ENCODE measurements at places on chromosomes 7 and 10.

DNA sequence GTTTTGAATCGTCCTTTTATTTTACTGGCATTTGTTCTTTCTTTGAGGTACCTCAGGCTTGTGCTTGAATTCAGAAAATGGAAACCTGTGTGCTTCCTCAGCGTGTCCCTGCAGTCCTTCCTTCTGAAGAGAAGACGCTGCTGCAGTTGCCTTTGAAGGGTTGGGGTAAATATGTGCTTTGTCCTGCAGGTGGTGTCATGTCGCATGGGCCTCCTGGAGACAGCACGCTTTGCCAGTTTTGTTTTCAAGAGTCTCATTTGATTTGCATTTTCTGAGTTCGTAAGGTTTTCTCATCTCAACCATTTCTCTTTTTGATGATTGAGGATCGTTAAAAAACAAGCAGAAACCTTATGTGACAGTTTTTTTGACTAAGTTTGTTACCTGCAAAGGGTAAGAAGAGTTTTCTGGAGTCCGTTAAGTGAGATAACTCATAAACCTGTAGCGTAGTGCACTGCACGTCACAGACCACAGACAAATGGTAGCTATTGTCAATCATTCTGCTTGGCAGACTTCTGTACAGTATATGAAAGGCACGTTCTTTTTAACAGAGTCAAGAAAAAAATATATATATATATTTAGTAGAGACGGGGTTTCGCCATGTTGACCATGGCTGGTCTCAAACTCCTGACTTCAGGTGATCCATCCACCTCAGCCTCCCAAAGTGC is 57.0 kb downstream of the CDC123 start:
- DNase-seq = peak; percentile 37

GRCh38 chr10:133179651-133180050 is 19.6 kb downstream of the KNDC1 start:
- DNase-seq = no peak

DNA sequence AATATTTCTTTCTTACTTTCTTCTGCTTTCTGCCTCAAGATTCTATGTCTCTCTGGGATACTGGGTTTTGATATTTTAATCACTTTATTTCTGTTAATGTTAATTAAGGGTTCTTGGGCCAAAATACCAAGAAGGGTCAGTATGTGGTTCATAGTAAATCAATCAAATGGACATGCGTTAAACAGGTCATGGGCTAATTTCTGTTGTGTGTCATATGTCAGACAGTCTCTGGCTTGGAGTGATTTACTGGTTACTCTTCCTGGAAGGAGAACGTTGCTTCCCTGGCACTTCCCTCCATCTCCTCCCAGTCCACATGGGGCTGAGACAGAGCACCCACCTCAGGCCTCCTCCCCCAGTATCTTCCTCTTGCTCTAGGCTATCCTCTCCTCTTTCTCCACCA is 489.1 kb downstream of the SUGCT start:
- no peak for DNase-seq

- no peak for DNase-seq
Observed at GRCh38 chr7:79199961-79200360, 253.5 kb downstream of the MAGI2 start.

GRCh38 chr7:54788664-54789063 is 29.7 kb upstream of the SEC61G start:
- peak; percentile 27 for DNase-seq

DNA sequence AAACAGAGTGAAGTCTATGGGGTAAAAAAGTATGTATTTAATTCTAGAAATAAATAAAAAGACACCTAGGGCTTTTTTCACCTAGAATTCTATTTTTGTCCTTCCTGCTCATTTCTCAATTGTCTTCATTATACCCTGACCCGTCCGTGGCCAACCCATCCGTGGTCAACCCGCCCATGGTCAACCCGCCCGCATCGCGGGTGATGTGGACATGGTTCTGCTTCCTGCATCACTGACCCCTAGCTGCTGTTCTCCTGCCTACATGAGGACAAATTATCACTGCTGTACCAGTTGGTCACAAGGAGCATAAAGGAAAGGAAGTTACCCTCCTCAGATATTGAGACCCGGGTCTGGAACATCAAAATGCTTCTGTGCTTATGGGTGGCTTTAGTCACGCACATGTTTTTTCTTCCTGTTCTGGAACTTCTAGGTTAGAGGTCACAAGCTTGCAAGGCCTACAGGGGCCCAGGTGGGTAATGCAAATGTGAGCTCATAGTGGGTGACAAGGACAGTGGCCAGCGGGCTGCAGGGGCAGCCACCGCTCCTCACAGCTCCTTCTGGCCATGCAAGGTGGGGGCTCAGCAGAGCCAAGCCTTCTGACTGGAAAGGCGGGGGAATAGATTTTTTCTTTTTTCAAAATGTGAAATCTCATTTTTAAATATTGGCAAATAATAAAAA is 15.5 kb downstream of the CAMK2G start:
- no peak for DNase-seq

GRCh38 chr7:18352339-18353255 is 143.0 kb upstream of the HDAC9 start:
- peak; percentile 63 for DNase-seq

GRCh38 chr7:28509251-28510025 is 97.1 kb downstream of the CREB5 start:
- DNase-seq = peak; percentile 95

- DNase-seq = peak; percentile 49
Observed at GRCh38 chr10:690372-691161, 1.1 kb upstream of the DIP2C start.

- no peak for DNase-seq
Observed at GRCh38 chr10:70685455-70685911, 13.2 kb downstream of the ADAMTS14 start.

DNA sequence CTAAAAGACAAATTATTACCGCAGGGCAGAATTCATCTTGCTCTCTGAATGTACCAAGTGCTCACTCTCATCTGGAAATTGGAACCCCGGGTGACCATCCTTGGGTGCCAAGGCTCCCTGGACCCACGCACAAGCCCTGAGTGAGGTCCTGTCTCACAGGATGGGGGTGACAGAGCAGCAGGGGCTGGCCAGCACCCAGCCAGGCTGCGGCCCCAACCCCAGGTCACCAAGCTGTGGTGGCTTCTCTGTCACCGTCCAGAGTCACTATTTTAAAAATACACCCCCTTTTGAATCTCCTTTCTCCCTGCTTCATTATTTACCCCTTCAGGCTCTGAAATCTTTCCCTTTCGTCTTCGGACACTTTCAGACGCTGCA is 148.6 kb downstream of the PRKAG2 start:
- DNase-seq = no peak

DNA sequence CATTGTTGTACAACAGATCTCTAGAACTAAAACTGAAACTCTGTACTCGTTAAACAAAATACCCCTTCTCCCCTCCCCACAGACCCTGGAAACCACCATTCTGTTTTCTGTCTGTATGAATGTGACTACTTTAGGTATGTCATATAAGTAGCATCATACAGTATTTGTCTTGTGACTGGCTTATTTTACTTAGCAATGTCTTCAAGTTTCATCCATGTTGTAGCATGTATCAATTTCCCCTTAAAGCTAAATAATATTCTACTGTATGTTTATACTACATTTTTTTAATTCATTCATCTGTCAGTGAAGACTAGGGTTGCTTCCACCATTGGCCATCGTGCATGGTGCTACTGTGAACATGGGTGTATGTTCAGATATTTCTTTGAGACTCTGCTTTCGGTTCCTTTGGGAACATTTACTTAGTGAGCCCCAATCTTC is 71.2 kb upstream of the RPA3 start:
- no peak for DNase-seq

- DNase-seq = peak; percentile 78
Observed at GRCh38 chr10:99619090-99619800, 994 bp downstream of the SLC25A28 start.

GRCh38 chr7:134891696-134892678 is 94.3 kb upstream of the AGBL3 start:
- DNase-seq = no peak

- DNase-seq = no peak
Observed at GRCh38 chr10:99766302-99766681, 16.1 kb upstream of the ABCC2 start.

GRCh38 chr7:113131367-113131766 is 13.0 kb upstream of the SMIM30 start:
- DNase-seq = no peak

GRCh38 chr7:132723506-132724081 is 147.3 kb upstream of the PLXNA4 start:
- DNase-seq = no peak

GRCh38 chr10:56622335-56622973 is 261.4 kb upstream of the ZWINT start:
- DNase-seq = no peak

- DNase-seq = no peak
Observed at GRCh38 chr10:27643301-27643700, 102.3 kb downstream of the MKX start.

DNA sequence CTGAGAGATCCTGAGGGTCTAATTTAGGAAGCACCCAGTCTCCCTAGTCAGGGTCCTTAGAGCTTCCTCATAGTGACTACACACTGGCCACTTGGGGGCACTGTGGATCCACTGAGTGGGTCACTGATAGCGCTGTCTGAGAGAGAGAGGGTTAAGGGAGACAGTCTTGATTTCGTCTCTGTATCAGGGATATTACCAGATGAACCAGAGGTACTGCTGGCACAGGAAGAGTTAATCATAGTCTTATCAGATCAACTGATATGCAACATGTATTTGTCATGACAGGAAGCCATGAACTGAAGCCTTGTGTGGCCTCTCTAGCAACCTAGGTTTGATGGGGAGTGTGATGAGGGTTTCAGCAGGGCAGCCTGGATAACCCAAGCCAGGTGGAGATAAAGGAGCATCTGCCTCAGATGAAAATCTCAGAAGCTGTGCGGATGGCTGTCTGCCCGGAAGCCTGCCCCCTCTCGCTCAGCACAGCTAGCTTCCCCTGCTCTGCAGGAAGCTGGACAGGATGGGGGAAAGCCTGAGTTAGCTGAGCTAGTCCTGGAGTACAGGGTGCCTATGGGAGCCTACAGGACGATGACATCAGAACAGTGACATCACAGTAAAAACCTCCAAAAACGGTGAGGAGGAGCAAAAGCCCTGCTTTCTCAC is 214.0 kb upstream of the PRSS1 start:
- peak; percentile 93 for DNase-seq

DNA sequence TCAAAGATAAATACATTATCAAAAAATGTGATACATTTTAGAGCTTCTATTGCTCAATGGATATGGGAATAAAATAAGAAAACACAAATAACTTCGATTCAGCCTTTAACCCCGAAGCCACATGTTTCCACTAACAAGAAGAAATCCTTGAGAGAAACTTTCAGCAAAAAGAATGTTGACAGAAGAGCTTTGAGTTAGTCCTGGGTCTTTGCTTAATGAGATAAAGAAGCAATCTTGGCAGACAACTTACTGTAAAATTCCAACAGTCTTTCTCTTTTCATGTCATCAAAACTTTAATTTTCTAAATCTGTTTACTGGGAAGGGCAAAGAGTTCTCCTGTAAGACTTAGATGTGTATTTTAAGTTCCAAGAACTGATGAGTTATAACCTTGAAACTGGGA is 810.2 kb downstream of the CNTNAP2 start:
- no peak for DNase-seq

GRCh38 chr10:44977287-44978212 is 1.1 kb downstream of the DEPP1 start:
- DNase-seq = no peak

GRCh38 chr10:86177537-86178155 is 188.9 kb downstream of the GRID1 start:
- DNase-seq = no peak

DNA sequence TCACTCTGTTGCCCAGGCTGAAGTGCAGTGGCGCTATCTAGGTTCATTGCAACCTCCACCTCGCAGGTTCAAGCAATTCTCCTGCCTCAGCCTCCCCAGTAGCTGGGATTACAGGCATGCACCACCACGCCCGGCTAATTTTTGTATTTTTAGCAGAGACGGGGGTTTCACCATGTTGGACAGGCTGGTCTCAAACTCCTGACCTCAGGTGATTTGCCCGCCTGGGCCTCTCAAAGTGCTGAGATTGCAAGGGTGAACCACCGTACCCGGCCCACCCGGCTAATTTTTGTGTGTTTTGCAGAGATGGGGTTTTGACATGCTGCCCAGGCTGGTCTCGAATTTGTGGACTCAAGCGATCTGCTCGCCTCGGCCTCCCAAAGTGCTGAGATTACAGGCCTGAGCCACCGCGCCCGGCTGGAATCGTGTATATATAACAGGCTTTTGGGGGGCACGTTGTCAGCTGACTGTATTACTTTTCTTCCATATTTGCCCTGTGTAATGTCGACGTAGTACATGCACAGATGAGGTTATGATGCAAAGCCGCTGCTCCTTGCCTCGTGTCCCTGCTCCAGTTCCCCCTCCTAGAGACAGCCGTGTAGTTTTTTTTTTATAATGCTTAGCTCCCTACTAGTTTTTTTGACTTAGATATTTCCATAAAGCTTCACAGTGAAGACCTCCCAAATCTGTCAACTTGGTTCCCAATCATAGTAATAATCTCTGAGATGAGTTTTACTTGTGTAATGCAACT is 883 bp upstream of the TRA2A start:
- DNase-seq = no peak

DNA sequence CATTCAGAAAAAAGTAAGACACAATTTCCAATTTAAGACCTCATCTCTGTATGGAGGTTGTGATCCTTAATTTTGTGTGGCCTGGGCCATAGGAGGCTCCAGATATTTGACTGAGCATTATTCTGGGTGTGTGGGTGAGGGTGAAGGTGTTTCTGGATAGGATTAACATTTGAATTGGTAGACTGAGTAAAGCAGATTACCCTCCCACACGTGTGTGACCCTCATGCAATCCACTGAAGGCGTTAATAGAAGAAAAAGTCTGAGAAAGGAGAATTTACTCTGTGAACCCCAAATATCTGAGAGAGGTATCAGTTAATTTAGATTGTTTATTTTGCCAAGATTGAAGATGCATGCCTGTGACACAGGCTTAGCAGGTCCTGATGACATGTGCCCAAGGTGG is 328.0 kb upstream of the POT1 start:
- no peak for DNase-seq

GRCh38 chr7:114405427-114405826 is 9.2 kb upstream of the FOXP2 start:
- no peak for DNase-seq
